Activated CD4-positive, alpha-beta T cell treated with anti-CD3 and anti-CD28 coated beads for 36 hours (primary cell): ENCODE measurements at places on chromosomes 7 and 10. TPM values are rescaled to one million over a fixed set of nuclear protein-coding genes. Genes with fewer than 3 reads are reported as not detected.

Gene SLC29A4
- total RNA-seq, result 1.7 TPM

Gene HOGA1
- total RNA-seq, result not detected

Gene BMPER
- total RNA-seq, result not detected

Gene PRXL2A
- 15.0 TPM for total RNA-seq

Gene SVOPL
- total RNA-seq, result not detected

Gene IL2RA
- 980 TPM for total RNA-seq

Gene ZNF804B
- not detected for total RNA-seq

Gene CRPPA
- total RNA-seq, result 1.4 TPM

Gene FAM171A1
- 5.8 TPM for total RNA-seq

Gene OR2A5
- total RNA-seq, result not detected

Gene NPY4R2
- not detected for total RNA-seq

Gene FFAR4
- total RNA-seq, result not detected

Gene ZNF467
- 0.23 TPM for total RNA-seq

Gene ATP6V0A4
- total RNA-seq, result 0.32 TPM

Gene STAG3
- 28.3 TPM for total RNA-seq

Gene TWIST1
- total RNA-seq, result 1.2 TPM
